ENCODE measurements at places on chromosomes 7 and 10.

- DNase-seq = no peak
Observed at GRCh38 chr10:78578929-78579328, 489.8 kb upstream of the ZMIZ1 start.

DNA sequence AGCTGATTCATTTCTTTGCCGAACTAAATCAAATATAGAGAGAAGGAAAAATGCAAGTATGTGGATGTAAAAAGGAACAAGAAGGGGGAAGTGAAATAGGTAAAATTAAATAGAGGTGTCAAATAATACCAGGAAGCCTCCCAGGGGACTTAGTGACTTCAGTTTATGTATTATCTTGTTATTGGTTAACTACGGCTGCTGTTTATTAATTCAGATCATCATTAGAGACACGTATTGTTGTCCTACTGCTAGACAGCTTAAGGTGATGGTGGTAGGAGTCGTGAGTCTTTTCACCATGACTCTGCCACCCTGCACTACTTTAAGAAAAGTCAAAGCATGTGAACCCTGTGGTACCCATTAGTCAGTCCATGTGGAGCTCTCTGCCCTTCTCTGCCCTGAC, 289.1 kb downstream of the PRKG1 start:
- DNase-seq = no peak

DNA sequence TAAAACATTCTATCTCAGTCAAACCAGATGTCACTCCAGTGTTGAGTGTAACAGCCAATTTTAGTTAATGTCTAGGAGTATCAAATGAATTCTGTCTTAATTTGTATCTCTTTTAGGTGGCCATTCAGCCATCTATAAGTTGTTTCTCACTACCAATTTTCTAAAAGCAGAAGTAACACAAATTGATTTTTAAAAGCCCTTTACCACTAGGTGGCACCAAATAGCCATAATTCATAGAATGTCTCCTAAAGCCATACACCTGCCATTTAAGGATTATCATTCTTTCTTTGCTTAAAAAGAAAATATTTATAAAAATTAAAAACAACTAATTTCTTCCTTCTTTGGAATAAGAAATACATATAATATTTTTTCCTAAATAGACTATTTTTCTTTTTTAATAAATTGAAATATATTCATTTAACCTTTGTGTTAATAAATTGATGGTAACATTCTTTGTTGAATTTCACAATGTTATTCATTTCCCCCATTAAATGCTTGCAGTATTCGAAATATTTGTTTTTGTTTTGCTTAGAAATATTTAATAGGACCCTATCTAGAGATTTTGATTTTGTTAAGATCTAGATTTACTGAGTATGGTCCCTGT, 107.8 kb upstream of the PPP1R3A start:
- DNase-seq = peak; percentile 79

DNA sequence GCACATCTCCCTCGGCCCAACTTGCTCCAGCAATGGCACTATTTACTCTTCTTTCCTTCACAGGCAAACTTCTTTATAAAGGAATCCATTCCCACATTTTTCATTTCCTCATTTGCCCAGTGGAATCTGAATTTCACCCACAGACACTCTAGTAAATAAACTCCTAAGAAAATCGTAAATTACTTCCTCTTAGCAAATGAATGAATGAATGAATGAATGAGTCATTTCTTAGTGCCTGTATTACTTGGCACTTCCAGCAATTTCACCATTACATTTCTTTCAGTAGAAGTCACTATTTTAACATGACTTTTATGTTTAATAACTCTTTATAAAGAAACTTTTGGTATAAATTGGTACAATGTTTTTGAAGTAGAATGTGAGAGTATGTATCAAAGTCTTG, 55.7 kb downstream of the DDC start:
- DNase-seq = no peak

DNA sequence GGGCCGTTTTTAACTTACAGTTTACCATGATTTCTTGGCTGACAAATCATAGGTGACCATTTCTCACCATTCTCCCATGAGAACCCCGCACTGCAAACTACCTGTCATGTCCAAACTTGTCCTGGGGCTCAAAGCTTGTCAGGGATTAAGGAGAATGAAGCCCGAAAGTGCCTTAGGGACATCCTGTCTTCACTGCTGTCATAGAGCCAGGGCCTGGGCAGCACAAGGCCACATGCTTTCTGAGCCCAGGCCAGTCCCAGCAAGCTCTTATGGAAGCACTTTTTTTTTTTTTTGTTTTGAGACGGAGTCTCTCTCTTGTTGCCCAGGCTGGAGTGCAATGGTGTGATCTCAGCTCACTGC, 33.9 kb downstream of the CCM2 start:
- DNase-seq = no peak
